ENCODE measurements at places on chromosomes 1 and 21.

- no peak for DNase-seq
These were observed 1.5 kb downstream of the OR14A2 start for GRCh38 chr1:247746391-247746935.

DNA sequence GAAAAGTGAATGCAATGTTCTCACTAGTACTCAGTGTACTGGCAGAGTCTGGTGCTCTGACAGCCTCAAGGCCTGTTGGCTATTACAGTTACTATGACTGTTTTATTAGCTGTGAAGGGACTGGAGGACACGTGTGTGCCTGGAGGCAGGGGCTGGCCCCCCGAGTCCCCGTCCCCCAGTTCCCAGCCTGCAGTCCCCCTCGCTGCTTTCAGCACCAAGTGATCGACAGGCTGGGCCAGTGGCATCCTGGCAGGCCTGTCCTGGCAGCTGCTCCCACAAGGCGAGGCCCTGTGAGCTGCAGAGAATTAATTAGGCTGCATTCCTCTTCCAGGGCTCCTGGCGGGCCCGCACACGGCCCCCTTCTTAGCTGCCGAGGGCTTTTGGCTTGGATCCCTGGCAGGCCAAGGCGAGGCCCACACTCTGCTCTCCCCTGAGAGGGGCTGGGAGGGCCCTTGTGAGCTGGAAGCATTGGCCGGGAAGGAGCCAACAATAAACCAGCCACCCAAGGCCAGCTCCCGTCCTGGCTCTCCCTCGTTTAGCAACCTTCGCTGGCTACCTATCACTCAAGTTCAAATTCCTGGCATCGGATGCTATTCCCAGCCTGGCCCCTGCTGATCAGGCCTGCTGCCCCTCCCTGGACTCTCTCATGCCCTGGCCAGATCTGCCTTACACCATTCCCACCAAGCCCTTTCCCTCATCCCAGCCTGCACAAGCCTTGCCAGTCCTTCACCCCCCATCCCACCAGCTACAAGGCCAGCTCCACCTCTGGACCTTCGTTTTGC, 9.8 kb downstream of the EDN2 start:
- DNase-seq, result peak; percentile 86

- DNase-seq, result no peak
These were observed 90.7 kb downstream of the CDC7 start for GRCh38 chr1:91591175-91591974.

GRCh38 chr1:33740040-33740744, 123.7 kb upstream of the HMGB4 start:
- no peak for DNase-seq

DNA sequence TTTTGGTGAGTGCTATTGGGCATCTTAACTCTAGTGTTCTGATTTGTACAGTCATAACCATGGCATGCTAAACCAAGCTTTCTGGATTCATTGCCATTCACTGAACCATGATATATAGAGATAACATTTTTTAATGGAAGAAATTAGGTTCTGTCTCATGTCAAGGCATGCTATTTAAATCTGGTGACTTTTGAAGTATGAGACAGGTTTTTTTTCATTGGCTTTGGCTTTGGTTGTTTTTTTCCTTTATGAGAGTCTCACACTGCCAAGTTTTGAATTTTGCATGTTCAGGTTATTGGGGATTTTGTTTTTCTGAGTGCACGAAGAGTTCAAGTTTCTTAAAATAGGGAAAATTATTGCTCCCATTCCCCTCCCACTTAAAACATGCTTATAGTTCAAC, 141.3 kb upstream of the ADAMTS5 start:
- no peak for DNase-seq

- no peak for DNase-seq
These were observed 23.3 kb downstream of the FYB2 start for GRCh38 chr1:56795870-56796269.

DNA sequence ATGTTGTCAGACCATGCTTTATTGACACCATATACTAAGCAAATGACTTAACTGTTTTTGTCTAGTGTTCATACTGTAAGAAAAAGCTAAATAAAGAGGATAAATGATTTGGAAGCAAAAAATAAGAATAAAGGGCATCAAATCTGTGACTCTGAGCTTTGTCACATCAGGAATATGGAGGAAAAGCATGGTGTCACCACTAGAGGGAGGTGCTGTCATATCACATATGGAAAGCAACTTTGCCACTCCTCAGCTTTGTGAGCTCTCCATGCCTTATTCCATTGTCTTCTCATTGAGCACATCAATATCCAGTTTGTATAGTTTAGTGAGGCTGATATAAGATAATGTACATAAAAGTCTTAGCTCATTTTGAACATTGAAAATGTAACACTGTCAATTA, 20.8 kb upstream of the GBP1 start:
- no peak for DNase-seq

DNA sequence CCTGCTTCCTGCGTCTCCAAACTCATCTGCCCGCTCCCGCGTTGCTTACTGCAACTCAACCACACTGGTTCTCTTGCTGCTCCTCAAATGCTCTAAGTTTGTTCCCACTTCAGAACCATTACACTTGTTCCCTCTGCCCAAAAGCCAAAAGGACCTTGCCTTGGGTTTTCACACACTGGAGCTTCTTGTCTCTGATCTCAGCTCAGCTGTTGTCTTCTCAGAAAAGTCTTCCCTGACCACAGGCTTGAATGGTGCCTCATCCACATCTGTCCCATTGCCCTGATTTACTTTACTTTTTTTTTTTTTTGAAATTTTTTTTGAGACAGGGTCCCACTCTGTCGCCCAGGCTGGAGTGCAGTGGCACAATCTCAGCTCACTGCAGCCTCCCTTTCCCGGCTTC, 44.3 kb upstream of the SYT14 start:
- DNase-seq, result no peak

DNA sequence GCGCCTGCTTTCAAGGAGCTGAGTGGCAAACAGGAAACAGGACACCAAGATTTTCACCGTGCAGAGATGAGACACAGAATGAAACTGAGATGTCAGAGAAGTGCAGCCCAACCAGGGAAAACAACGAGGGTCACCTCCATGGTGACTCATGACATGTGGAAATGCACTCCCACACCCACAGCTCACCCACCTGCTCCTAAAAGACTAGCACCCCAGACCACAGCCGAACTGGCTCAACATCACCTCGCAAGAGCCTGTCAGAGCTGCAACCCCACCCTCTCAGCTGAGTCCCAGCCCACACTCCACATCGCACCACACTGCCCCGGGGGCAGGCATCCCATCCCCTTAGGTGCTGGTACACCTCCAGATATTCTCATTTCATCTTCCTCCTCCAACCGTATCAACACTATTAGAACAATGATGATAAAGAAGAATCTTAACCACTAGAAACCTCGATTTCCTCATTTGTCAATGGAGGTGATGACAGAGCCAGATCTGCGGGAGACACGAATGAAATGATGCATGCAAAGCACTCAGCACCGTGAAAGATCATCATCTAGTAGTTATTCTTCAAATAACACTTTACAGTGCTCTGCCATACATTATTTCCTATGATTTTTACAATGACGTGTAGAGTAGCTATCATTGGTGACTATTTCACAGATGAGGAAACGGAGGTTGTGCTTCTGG, 103.2 kb downstream of the DMRTB1 start:
- DNase-seq, result peak; percentile 24

- no peak for DNase-seq
These were observed 5.5 kb downstream of the FBXO2 start for GRCh38 chr1:11648732-11649158.

- no peak for DNase-seq
These were observed 30.2 kb upstream of the SFPQ start for GRCh38 chr1:35223084-35223630.

GRCh38 chr21:35226968-35227744, 178.1 kb upstream of the RUNX1 start:
- no peak for DNase-seq

GRCh38 chr21:42080788-42081083, 9.6 kb downstream of the UMODL1 start:
- DNase-seq, result no peak

DNA sequence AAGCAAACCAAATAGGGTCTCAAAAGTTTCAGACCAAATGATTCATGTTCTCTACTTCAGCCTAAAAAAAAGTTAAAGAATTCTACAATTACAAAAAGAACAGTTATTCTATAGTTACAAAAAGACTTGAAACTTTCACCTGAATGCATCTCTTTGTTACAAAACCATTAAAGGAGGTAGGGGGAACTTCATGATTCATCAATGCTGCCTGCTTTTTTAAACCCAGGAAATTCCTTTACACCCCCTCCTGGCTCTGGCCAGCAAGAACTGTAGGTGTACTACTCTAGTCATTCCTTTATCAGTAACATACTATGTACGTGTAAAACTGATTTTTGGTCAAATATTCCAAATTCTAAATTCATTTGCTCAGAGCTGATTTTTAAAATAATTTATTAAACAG, 5.0 kb downstream of the FAF1 start:
- DNase-seq, result no peak

- no peak for DNase-seq
These were observed 2.3 kb upstream of the GRIK3 start for GRCh38 chr1:37036667-37037053.

DNA sequence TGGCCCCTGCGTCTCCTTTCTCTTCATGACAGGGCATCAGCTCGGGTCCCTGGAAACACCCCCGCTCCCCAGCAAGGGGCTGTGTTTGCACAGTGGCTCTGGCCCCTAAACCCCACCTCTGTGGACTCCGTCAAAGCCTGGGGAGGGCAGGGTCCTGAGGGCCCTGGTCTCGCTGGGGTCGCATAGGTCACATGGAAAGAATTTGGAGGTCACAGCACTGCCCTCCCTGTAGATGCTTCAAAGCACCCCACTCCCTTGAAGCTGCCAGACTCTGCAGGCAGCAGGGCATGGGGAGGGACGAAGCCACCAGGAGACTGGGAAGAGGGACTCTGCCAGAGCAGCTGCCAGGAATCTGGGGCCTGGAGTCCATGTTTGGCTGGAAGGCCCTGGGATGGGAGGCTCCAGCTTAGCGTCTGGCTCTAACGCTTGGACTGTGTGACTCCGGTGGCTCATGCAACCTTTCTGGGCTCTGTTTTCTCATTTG, 36.6 kb upstream of the ECE1 start:
- no peak for DNase-seq

- DNase-seq, result no peak
These were observed 1138.5 kb downstream of the NCAM2 start for GRCh38 chr21:22136740-22137139.

Measured in right forelimb (tissue), 1 donor.